ENCODE measurements at places on chromosomes 4 and X.

GRCh38 chr4:74114234-74114633 lies 15.2 kb upstream of the CXCL2 start:
- no peak for DNase-seq

DNA sequence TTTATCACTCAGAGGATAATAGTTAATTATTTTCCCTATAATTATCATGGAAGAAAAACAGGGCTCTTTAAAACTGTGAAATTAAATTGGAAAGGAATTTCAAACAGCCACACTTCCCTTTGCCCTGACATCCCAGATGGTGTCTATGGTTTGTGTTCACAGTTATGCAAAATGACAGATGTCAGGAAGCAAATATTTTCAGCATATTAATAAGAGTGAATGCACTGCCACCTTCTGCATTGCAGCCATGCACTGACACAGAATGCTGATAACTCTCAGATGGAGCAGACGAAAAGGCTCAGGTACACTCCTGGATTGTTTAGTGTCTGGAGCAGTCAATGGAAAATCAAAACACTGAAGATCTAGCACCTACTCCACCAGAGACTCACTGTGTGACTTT lies 57.6 kb downstream of the RWDD4 start:
- no peak for DNase-seq

GRCh38 chr4:68182382-68182820 lies 52.7 kb upstream of the TMPRSS11F start:
- no peak for DNase-seq

GRCh38 chr4:137688651-137689050 lies 156.4 kb upstream of the PCDH18 start:
- DNase-seq, result no peak

Measured in thoracic aorta (tissue), 2 donors.